ENCODE measurements at places on chromosomes 7 and 10. TPM values are rescaled to one million over a fixed set of nuclear protein-coding genes. Genes with fewer than 3 reads are reported as not detected.

The RPEL1 gene
- total RNA-seq, result not detected

The FHIP2A gene
- total RNA-seq, result 31.9 TPM

The PRKAR2B gene
- total RNA-seq, result 1.6 TPM

The NAT16 gene
- total RNA-seq, result not detected

The CACNB2 gene
- total RNA-seq, result 0.50 TPM

The GFRA1 gene
- total RNA-seq, result 8.5 TPM

The IDE gene
- total RNA-seq, result 63.1 TPM

The DIP2C gene
- total RNA-seq, result 25.0 TPM

The GATAD1 gene
- total RNA-seq, result 7.4 TPM

The MRPS24 gene
- 173 TPM for total RNA-seq

The CXCL12 gene
- total RNA-seq, result 24.4 TPM

The TMEM229A gene
- total RNA-seq, result not detected

The SUN3 gene
- 0.54 TPM for total RNA-seq

The TUBB8 gene
- not detected for total RNA-seq

All from psoas muscle (tissue), 8 donors.